ENCODE measurements at places on chromosomes 5 and 9.

DNA sequence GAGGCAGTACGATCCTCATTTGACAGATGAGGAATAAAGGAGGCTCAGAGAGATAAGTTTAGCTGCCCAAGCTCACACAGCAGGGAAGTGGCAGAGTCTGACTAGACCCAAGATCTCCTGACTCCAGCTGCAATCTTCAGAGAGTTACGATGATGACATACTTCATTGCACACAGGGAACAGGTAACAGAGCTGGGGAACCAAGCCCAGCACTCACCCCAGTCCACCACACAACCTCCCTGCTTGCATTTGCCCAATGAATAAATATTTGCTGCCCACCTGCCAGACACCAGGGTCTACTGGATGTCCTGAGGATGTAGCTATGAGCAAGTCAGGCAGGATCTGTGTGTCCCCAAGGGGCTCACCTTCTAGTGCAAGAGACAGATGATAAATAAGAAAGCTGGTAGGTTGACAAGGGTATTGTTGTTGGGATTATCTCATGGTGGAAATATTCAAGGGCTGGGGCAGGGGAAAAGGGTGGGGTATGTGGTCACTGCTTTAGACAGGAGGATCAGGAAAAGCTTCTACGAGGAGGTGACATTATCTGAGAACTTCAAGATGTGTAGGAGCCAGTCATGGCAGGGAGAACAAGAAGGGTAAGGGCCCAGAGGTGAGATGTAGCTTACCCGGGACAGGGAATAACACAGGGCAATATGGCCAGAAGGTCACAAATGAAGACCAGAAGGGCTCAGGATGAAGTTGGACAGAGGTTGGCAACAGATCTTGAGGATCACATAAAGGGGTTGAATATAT is 28.6 kb upstream of the CPEB4 start:
- no peak for DNase-seq

- no peak for DNase-seq
These were observed at the start of gene SPINK6 for GRCh38 chr5:148202531-148203203. Gene SPINK6 (plus strand): TSS chr5:148203042. CDS start chr5:148203097, 55 bp downstream.

GRCh38 chr5:44389090-44389822 is at the start of gene FGF10:
Gene FGF10 (minus strand): TSS chr5:44389420. CDS start chr5:44388682, 738 bp downstream.
- DNase-seq, result no peak

DNA sequence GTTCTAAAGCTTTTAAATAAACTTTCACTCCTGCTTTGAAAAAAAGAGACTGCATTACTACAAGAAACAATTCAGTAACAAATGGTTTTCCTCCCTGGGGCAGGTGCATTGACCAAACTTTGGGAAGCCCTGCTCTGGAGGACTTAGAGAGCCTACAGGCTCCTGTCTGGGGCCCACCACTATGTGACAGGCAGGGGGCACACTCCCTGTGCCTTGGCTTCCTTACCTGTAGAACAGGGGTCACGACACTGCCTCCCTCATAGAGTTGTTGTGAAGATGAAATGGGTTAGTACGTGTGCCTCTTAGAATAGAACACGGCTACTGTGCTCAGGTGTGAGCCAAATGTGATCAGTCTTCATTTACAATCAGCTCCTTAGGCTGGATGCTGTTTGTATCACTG is 130.1 kb downstream of the GPBP1 start:
- DNase-seq, result no peak

DNA sequence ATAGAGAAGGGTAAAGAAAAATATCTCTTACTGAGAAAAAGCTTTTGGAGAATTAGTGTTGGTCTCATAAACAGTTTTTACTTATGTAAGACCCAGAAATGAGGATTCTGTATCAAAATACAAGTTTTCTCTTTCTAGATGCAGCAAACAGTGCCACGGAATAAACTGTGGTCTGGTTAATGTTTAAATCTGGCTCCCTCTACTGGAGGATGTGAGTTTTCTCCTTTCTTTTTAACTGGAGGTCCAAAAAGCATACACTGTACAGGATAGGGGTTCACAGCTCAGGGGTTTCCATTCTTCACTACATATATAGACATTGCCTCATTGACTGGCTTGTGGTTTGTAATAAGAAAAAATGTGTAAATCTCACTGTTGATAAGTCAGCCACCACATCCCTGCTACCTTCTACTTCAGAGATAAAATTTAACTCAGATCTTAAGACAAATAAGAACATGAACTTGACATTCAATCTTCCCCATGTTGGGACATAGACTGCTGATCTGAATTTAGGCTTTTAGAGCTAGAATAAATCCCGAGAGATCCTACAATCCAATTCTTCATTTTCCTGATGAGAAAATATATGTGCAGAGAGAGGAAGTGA is 98.9 kb downstream of the CFAP95 start:
- DNase-seq, result no peak

GRCh38 chr5:173453167-173453566 is 125.0 kb upstream of the STC2 start:
- DNase-seq, result no peak

GRCh38 chr9:131589124-131589711 is 43.9 kb downstream of the PRRT1B start:
- DNase-seq, result no peak

DNA sequence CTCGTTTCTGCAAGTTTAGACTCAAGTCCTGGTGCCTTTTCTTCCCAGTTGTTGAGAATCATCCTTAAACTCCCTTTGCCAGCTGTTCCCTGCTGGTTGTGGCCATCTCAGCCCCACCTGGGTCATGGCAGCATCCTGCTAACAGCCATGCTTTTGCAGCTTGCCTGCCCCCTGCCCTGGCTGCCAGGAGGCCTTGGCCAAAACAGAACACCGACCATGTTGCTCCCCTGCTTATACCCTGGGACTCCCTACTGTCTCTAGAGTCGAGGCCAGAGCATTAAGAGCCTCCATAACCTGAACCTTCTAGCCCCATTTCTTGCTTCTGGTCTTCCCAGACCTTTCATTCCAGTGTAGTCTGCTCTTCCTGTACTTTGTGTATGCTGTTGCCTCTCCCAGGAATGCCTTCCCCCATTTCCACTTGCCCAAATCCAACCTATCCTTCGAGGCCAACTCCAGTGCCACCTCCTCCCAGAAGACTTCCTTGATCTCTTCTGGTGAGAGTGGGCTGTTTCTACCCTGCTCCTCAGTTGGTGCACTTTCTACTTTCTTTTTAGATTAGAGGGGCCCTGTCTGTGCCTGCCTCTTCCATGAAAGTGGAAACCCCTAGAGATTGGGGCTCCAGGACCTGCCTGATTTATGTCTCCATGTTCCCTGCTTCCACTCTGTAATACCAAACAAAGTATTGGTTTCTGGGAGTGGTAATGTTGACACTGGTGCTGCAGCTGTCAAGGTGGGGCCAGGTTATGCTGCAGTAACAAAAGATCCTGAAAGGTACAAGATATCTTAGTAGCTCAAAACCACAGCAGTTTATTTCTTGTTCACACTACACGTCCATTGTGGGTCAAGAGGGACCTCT is 88.2 kb downstream of the AMBP start:
- no peak for DNase-seq

DNA sequence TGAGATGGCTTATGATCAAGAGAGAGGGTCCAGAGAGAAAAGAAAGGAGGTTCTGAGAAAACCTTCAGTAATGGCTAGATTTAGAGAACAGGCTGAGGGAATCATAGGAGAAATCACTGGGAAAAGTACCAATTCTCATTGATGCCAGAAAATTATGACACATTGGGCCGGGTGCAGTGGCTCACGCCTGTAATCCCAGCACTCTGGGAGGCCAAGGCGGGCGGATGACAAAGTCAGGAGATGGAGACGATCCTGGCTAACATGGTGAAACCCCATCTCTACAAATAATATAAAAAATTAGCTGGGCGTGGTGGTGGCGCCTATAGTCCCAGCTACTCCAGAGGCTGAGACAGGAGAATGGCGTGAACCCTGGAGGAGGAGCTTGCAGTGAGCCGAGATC is 29.5 kb upstream of the PLIN2 start:
- DNase-seq, result no peak

GRCh38 chr5:81989204-81989603 is 17.4 kb downstream of the ATG10 start:
- DNase-seq, result no peak

DNA sequence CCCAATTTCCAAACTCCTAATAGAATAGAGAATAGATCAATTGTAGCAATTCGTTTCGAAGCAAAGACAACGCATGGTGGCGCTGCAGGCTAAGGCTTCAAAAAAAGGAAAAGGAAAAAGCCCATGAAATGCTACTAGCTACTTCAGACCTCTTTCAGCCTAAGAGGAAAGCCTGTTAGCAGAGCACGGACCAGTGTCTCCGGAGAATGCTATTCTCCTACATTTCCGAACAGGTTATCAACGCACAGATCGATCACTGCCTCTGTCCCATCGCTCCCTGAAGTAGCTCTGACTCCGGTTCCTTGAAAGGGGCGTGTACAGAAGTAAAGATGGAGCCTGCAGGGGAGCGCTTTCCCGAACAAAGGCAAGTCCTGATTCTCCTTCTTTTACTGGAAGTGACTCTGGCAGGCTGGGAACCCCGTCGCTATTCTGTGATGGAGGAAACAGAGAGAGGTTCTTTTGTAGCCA is at the start of gene PCDHB15:
PCDHB15 (plus strand) TSS at position 146 of the 468 bp plus-strand sequence; CDS start at position 330, 184 bp downstream.
- no peak for DNase-seq

GRCh38 chr9:108496846-108497245 is 358.9 kb downstream of the ACTL7B start:
- DNase-seq, result no peak

- no peak for DNase-seq
These were observed 361.2 kb downstream of the HCN1 start for GRCh38 chr5:45334939-45335338.

- no peak for DNase-seq
These were observed 31.2 kb downstream of the NANS start for GRCh38 chr9:98087420-98088354.

GRCh38 chr9:86135371-86135770 is 36.0 kb upstream of the GOLM1 start:
- DNase-seq, result no peak

DNA sequence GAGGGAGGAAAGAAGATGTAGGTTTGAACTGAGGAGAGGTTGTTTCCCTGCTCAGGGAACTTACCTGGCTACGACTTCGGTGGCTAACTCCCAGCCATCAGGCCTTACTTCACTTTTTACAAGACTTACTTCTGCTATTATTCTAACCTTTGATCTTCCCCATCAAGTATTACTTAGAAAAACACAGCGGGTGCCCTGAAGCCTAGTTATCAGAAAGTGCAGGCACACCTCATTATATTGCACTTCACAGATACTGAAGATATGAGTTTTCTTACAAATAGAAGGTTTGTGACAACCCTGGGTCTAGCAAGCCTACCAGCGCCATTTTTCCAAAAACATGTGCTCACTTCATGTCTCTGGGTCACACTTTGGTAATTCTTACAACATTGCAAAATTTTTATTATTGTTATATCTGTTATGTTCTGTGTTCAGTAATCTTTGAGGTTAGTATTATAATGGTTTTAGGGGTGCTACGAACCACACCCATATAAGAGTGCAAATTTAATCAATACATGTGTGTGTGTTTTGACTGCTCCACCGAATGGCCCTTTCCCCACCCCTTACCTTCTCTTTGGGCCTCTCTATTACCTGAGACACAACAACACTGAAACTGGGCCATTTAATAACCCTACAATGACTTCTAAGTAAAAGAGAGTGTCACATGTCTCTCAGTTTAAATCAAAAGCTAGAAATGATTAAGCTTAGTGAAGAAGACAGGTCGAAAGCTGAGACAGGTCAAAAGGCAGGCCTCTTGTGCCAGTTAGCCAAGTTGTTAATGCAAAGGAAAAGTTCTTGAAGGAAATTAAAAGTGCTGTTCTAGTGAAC is 2102.7 kb upstream of the WWC1 start:
- DNase-seq, result no peak

DNA sequence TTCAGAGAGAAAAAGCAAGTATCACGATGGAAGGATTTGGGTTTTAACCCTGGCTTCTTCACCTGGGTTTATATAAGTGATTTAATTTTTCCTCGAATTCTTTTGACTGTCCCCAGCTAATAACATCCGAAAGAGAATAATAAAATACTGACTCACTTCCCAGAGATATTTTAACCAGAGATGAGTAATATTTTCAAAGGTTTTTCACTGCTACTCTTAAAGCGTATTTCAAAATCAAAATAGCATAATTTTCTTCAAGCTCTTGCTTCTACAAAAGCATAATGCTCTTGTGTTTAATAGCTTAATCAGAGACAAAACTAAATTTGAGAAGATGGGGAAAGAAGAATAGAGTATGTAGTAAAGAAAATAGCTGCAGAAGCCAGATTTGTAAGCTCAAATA is 215.2 kb upstream of the PTGER4 start:
- no peak for DNase-seq

GRCh38 chr5:149759986-149760853 is 30.1 kb downstream of the PPARGC1B start:
- no peak for DNase-seq

GRCh38 chr9:38423973-38424843 is at the start of gene IGFBPL1:
Gene IGFBPL1 (minus strand): TSS chr9:38424454. CDS start chr9:38424424, 30 bp downstream.
- no peak for DNase-seq

DNA sequence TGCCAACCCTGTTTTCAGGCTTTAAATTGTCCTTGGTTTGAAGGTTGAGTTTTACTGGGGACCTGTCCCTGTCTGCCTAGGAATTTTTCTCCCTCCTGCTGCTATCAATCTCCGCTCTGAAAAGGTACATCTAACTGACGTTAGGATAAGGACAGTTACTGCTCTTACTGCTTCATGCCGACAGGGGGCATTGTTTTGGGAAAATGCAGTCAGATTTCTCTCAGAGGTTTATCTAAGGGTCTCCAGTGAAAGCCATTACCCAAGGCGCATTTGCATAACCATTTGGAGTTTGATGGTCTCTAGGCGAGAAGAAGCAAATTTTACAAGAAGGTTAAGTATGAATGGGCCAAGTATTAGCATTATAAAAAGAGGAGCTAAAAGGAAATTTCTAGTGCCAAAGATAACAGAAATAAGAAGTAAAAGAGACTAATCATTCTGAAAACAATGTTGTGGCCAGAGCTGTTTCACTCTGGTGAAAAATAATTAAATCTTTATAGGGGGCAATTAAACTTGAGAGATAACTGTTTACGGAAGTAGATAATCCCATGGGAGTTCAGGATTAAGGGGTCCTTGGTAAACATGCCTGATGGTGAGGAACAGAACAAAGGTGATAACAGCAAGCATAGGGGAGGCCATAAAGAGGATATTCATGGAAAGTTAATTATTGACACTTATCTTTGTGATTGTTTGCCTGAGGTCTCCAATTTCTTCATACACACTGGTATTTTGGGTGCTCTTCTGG is 605.0 kb downstream of the MTRR start:
- no peak for DNase-seq

- no peak for DNase-seq
These were observed 290.2 kb upstream of the POU5F2 start for GRCh38 chr5:94031631-94032030.

- DNase-seq, result no peak
These were observed 374.6 kb downstream of the OSTF1 start for GRCh38 chr9:75462866-75463265.

DNA sequence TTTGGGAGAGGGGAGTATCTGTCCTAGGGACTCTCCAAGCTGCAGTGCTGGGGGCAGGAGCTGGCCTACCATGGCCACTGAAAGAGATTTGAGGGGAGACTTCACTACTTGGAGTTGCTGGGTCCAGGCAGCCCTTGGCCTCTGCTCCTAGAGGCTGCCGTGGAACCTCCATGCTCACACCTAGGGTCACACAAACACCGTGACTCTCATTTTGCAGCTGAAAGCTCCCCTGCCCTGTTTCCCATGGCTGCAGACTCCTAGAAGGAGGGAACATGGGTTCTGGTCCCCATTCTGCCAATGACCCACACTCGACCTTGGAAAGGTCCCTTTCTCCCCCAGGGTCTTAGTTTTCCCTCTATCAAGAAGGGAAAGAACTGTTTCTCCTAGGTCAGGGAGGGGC is 147.1 kb upstream of the PPP1R26 start:
- DNase-seq, result no peak
